ENCODE measurements at places on chromosomes 7 and 10.

- DNase-seq: no peak
These were observed 119.5 kb downstream of the RNF216 start for GRCh38 chr7:5661942-5662341.

- DNase-seq: no peak
These were observed 19.6 kb upstream of the INPP5A start for GRCh38 chr10:132517951-132518521.

- DNase-seq: no peak
These were observed 150.4 kb downstream of the ETV1 start for GRCh38 chr7:13839063-13839462.

GRCh38 chr7:18295781-18296423 lies 199.6 kb upstream of the HDAC9 start:
- no peak for DNase-seq

- no peak for DNase-seq
These were observed 92.6 kb downstream of the JAZF1 start for GRCh38 chr7:28088032-28088431.

- DNase-seq: no peak
These were observed 51.9 kb upstream of the CHST15 start for GRCh38 chr10:124145109-124145870.

DNA sequence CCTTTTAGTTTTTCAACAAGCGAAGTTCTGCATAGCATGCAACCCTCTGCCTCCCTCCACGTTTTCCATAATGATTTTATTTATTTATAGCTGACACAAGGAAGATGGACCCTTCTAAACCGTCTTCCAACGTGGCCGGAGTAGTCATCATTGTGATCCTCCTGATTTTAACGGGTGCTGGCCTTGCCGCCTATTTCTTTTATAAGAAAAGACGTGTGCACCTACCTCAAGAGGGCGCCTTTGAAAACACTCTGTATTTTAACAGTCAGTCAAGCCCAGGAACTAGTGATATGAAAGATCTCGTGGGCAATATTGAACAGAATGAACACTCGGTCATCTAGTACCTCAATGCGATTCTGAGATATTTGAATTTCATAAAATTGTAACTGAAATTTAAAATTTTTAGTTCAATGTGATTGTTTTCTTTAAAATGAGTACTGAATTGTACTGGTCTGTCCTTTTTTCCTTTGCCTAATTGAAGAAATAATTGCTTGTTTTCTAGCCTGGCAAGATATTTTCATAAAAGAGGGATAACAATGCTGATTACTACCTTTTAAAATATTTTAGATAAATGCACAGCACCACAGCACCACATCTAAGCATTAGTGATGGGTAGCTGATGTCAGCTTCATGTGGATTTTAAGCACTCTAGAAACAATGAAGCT lies 41.5 kb upstream of the SLC39A12 start:
- DNase-seq: peak; percentile 65

DNA sequence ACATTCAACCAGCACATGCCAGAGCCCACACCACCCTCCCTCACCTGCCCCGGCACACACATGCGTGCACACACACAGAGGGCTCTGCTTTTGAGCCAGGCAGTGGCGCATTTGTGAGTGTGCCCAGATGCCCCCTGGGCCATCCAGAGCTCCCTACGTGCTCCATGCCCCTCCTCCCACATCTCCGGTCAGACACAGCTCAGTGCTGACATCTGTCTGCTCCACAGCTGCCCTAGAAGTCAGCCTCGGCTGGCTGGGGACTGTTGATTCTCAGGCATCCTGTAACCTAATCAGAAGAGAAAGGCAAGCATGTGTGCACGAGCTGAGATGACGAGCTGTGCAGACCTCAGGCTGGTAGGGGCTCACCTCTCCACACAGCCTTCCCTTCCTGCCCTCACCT lies 135.1 kb downstream of the ZMIZ1 start:
- DNase-seq: no peak

DNA sequence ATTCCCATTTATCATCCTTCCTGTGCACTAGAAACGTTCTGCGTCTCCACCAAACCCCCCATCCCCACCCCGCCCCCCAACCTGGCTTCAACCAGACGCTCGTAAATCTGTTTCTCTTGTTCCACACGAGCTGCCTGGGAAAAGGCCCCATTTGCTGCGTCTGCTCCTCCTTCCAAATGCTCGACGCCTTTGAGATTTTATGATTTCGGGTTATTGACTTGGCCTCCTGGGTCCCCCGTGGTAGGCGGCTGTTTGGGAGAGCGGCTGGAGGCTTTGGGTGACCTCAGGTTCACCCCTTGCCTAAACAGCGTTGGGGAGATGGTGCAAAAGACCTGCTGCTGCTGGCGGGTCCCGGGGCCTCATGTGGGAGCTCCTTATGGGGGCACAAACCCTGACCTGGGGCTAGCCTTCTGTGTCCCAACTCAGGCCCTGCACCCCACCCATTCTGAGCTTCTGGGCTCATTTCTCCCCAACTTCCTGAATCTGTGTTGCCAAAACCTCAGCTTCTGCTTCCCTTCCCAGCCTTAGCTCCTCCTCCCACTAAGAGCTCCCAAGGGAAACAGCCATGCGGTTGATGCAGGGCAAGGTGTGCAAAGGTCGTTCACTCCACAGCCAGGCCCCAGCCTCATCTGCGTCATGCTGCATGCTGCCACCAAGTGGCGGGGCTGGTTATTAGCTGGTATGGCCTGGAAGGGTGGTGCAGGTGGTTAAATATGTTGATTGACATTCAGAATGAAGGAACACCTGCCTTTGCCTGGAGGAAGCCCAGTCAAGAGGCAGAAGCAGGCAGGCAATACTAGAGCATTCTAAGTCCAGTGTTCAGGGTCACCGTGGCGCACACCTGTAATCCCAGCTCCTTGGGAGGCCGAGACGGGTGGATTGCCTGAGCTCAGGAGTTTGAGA lies 49.1 kb upstream of the ELN start:
- DNase-seq: peak; percentile 85

- no peak for DNase-seq
These were observed 63.5 kb upstream of the EGFR start for GRCh38 chr7:54955296-54955695.

GRCh38 chr10:77156406-77156879 lies 481.2 kb downstream of the KCNMA1 start:
- peak; percentile 72 for DNase-seq

DNA sequence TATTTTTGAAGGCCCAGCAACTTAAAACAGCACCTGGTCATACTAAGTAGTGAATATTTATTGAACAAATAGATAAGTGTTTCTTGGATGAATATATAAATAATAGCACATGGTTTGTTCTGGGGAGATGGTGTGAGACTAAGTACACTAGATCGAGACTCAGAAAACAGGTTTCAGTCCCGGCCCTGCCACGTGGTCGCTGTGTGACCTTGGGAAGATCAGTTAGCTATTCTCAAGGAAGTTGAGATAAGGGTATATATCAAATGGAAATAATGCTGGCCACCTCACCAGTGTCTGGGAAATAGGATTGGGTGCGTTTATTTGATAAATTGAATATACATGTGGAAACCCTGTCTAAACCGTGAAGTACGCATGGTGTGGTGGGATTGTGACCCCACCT lies 354.6 kb downstream of the SDK1 start:
- DNase-seq: no peak

DNA sequence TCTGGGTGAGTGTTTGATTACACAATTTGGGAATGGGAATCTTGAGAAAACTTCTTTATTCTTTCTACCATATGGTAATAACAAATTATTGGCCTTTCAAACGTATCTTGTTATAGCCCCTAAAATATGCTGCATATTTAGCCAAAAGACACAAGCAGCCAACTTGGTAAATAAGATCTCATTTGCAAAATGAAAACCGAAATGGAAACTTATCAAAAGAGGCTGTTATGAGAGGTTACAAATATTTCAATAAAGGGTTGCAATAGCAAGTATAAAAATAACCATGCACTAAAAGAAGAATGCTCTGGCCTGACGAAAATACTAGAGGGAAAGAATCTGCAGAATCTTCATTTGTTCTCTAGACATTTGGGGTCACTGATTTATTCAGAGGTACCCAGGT lies 259.5 kb upstream of the LRRN3 start:
- DNase-seq: no peak

DNA sequence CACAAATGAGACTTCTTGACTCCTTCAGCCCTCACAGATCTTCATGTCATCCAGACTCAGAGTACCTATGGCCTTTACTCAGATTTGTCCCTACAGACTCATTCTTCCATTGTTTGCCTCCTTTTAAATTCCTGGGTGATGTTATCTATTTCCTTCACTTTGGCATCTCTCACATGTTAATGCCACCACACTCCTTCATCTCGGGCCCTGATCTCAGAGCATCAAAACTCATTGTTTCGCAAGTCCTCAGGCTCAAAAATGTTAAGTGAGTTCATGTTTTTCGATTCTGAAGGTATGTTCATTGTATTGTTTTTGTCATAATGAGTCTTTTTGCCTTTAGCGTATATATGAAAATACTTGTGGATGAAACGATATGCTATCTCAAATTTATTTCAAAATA lies 62.3 kb upstream of the AHR start:
- no peak for DNase-seq

DNA sequence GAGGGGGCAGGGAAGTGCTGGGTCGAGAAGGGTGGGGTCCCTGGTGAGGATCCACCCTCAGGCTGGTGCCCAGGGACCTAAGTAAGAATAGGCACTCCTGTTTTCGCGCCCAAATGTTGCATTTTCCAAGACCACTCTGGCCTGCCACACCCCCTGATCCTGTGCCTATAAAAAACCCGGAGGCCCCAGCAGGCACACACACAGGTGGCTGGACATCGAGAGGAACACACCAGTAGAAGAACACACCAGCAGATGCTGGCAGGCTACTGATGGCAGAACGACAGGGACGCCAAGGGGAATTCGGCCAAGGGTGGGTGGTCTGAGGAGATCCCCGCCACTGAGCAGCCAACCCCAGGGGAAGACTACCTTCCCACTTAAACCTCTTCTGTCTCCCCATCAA lies 633.9 kb upstream of the POT1 start:
- no peak for DNase-seq

DNA sequence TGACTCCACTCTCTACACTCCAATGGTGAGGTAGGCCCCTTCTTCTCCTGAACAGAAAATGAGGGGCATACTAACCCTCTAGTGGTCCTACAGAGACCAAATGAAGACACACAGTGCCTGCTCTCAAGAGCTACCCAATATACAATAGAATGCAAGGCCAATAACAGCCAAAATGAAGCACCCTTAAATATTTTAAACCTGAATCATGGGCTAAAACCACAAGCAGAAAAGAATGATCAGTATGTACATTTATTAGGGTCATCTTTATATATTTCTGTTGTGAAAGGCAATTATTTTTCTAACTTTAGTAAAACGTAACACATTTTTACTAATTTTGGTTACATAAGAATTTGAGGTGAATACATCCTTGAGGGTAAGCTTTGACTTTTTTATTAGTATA lies 49.9 kb upstream of the COL1A2 start:
- DNase-seq: peak; percentile 89

GRCh38 chr7:111578754-111579153 lies 16.5 kb upstream of the IMMP2L start:
- no peak for DNase-seq

DNA sequence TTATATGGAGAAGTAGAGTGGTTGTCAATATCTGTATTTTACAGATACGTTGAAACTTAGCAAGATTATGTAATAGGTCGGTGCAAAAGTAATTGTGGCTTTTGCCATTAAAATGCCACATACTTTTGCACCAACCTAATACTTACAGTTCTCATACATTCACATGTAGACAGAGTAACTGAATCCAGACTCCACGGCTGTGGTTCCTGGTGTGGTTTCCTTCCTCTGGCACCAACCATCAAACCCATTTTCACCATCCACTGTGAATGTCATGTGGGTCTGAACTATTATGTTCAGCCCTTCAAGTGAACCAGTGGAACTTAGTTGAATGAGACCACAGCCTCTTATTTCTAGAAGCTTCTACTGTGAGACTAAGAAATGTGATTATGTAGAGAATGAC lies 31.5 kb upstream of the SLIT1 start:
- DNase-seq: peak; percentile 17

DNA sequence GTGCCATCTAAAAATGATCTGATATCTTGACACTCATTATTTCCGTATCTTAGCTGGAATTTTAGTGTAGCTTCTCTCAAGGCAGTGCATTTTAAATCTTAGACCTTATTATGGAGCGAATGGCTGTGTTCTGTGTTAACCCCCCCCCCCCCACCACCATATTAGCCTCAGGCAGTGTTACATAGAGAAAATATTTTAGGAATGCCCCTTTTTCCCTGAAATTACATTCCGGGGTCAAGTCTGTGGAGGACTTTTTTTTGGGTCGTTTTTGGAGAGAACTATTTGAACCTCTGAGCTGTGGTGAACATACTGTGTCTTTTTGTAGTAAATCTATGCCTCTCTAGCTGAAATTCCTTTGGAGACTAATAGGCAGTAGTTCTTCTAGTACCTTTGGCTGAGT lies 3.1 kb downstream of the CCDC126 start:
- DNase-seq: peak; percentile 69

DNA sequence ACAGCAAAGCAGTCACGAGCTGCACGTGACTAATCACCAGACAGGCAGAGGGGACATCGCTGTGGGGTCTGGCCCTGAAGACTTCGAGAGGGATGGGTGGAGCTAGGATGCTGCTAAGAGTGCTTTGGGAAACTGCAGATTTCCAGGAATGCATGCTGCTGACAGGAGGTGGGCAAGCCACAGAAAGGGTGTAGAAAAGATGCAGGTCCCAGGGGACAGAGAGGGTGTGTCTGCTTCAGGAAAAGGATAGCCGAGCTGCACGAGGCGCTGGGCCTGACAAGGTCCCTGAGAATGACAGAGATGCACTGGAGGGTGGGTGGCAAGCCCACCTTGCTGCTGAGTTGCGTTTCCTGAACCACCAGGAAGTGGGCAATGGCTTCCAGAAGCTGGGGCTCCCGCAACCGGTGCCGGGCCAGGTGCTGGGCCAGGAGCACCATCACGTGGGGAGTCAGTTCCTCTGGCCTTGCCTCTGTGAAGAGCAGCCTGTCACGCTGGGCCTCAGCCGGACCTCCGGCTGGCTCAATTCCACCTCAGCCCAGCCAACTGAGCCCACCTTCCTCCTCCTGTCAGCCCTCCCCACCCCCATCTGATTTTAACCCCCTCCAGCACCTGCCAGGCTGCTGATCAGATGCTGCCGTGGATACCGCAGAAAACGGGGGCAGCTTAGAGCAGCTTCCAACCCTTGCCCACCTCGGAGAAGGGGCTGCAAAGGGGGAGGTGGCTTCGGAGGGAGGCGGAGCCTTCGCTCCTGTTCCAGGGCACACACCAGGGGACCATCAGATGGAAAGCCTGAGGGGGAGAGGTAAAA lies 2.2 kb downstream of the FASTK start:
- DNase-seq: peak; percentile 59

GRCh38 chr7:134446923-134447322 lies 12.0 kb downstream of the AKR1B1 start:
- no peak for DNase-seq

DNA sequence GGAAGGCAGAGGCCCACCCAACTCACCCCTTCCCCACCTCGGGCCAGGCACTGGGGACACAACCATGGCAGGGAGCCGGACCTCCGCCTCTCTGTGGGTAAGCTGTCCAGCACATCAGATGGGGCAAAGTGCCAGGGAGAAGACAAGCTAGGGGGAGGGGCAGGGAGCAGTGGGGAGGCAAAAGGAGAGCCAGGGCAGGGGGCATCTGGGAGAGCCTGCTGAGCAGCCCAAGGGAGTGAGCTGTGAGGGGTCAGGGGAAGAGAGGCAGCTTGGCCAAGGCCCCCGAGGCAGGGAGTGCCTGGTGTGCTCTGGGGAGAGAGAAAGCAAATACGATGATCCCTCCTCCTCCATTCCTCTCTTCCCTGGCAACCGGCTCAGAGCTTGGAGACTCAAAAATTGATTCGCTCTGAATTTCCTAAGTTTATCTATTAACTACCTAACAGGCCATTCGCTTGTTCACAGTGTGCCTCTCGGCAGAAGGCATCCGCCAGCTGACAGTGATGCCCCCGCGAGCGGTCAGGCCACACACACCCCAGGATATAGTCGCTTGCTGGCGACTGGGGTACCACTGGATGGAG lies 4.5 kb downstream of the CAMK2B start:
- DNase-seq: no peak

Data from fibroblast of upper back skin (primary cell).